ENCODE measurements at places on chromosomes 1 and 21.
A peak's percentile ranks its signal among the peaks of the same experiment; 100 is the strongest.

DNA sequence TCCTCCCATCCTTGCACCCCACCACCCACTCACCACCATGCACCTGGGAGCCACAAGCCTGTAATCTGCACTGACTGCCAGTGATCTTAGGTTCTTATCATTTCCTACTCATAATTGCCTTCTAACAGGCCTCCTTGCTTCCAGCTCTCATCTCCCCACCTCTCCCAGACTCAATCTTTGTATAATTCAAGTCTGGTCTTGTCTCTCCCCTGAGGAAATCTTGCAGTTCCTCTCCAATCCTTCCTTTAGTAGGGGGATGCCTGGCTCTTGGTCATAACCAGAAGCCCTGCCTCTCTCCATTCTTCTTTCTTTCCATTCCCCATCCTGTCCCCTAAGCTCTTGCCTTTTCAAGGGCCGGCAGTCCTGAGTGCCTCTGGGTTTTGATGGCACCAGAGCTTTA is 27.8 kb downstream of the PIGM start:
- no peak for DNase-seq

DNA sequence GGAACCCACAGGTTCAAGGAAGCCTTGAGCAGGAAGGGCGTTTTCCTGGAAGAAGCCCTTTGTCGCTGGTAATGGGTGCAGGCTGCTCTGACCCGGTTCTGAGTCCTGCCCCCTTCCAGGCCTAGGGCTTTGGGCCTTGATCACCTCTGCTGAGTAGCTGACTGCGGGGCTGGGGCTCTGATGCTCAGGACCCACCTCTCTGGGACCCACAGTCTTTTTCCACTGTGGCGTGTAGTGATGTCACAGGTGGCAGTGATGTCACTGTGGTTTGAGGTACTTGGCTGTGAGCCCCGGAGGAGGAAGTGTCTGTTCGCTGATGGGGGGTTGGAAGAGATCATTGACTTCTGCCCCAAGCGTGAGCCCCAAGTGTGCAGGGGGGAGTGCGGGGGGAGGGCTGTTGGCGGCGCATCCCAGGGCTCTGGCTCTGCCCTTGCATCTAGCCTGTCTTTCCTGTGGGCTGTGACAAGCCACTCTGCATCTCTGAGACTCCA is 6.9 kb downstream of the TNFRSF1B start:
- peak; percentile 89 for DNase-seq

DNA sequence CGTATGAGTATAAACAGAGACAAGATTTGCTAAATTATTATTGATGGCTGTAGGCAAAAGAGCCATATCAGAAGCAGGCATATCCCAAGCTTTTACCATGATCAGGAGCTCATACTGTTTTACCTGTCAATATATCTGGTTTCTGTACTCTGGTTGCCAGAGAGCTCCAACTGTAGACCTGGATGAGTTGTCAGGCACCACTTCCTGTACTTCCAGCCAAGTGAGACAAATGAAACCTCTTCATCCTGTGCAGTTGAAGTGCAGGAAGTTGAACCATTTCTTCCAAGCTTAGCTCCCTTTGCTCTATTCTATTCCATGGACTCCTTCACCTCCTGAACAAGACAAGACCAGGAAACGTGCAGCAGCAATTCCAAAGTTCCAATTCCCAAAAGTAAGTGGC is 115.6 kb downstream of the ZNF281 start:
- no peak for DNase-seq

DNA sequence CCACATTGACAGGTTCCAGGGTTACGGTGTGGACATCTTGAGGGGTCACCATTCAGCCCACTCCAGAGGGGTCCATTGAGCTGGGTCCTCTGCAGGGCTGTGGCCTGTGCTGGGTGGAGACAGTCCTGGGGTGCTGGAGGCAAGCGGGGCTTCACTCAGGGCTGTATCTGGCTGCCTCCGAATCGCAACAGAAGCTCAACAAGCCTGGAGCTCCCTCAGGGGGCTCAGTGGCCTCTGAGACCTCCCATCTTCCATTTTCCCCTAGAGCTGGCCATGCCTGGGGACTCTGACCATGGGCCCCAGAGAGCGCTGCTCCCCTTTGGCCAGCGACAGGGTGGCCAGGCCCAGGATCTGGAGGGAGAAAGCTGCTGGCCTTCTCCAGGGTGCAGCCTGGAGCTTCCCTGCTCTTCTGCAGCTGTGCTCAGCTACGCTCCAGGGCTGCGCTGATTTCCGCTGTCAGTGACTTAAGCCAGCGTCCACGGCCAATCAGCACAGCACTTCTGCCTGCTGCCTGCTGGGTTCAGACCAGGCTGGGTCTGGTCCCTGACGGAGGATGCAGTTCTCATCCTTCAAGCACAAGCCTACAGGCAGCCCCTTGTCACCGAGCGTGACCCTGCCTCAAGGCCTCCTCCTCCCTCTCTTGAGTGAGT is 45.0 kb upstream of the ADARB1 start:
- DNase-seq, result peak; percentile 2

DNA sequence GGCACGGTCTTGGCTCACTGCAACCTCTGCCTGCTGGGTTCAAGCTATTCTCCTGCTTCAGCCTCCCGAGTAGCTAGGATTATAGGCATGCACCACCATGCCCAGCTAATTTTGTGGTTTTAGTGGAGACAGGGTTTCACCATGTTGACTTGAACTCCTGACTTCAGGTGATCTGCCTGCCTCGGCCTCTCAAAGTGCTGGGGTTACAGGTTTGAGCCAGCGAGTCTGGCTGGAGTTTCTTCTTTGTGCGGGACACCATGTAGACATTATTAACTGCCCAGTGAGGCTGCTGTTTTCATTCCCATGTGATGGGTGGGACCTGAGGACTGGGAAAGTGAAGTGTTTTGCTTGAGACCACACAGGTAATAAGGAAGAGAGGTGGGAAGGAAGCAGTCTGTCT is 23.3 kb downstream of the PLA2G5 start:
- DNase-seq, result no peak

DNA sequence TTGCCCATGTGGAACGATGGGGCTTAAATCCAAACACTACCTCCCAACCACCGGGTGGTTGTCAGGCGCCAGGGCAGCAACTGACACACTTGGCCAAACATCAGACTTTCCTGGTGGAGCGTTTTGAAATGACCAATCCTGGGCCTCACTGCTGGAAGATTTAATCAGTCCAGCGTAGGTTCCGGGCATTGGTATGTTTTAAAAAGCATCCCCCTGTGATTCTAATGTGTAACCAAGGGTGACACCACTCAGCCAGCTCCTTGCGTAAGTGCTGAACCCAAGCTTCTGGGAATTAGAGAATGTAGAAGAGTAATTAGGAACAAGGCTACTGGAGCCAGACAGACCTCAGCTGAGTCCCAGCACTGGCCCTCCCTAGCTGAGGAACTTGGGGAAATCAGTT is 44.8 kb upstream of the KAZN start:
- DNase-seq, result no peak

GRCh38 chr21:43806017-43806710 is 16.8 kb downstream of the RRP1 start:
- DNase-seq, result no peak

DNA sequence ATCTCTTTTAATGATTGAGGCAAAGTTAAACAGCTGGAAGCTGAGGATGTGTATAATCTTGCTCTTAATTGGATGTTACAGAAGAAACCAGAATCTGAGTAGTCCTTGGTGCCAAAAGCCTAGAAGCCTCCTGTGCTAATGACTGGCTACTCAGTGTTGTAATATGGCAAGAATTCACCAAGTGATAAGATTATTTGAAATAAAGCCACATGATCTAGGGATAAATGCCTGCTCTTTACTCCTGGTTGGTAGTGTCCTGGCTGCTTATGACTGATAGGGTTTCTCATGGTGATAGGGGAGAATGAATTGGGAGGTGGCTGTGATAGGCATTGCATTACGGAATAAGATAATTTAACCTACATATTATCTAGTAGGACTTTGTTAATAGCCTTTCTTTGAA is 13.6 kb upstream of the MAB21L3 start:
- no peak for DNase-seq
